Hair follicle dermal papilla cell (primary cell): ENCODE measurements at places on chromosomes 3 and 15. TPM values are rescaled to one million over a fixed set of nuclear protein-coding genes. Genes with fewer than 3 reads are reported as not detected.

Gene GPR171
- total RNA-seq = not detected in 2 replicates

Gene DLEC1
- total RNA-seq = under 0.01 and 0.16 TPM in 2 replicates

Gene UTS2B
- 0.36 and 1.3 TPM in 2 replicates for total RNA-seq

Gene PIERCE2
- total RNA-seq = 1.6 and 4.1 TPM in 2 replicates

Gene AQP9
- total RNA-seq = 2.8 and 3.6 TPM in 2 replicates

Gene CYP8B1
- not detected in 2 replicates for total RNA-seq

Gene POLQ
- total RNA-seq = 0.85 and 1.3 TPM in 2 replicates

Gene TRIM59
- 37.0 and 42.7 TPM in 2 replicates for total RNA-seq

Gene TBC1D21
- total RNA-seq = not detected in 2 replicates

Gene RTP3
- not detected in 2 replicates for total RNA-seq

Gene GNAI2
- 387 and 426 TPM in 2 replicates for total RNA-seq

Gene ACSBG1
- not detected in 2 replicates for total RNA-seq

Gene ANO10
- 48.5 and 48.7 TPM in 2 replicates for total RNA-seq

Gene SLC22A13
- total RNA-seq = 0.24 and 0.97 TPM in 2 replicates

Gene COL6A5
- under 0.01 and 0.97 TPM in 2 replicates for total RNA-seq

Gene MOBP
- not detected in 2 replicates for total RNA-seq

Gene EPHB3
- 13.6 and 21.4 TPM in 2 replicates for total RNA-seq

Gene IL5RA
- total RNA-seq = not detected in 2 replicates

Gene GLDN
- total RNA-seq = 9.4 and 18.3 TPM in 2 replicates

Gene SHC4
- total RNA-seq = 0.49 and 0.61 TPM in 2 replicates

Gene KLF15
- 0.49 and 1.1 TPM in 2 replicates for total RNA-seq

Gene XCR1
- not detected in 2 replicates for total RNA-seq

Gene ZNF80
- total RNA-seq = not detected in 2 replicates

Gene WDR82
- 57.6 and 73.3 TPM in 2 replicates for total RNA-seq

Gene STX19
- total RNA-seq = 0.16 TPM in 1 of 2 replicates, not detected in the other

Gene MESP2
- 0.12 and 0.32 TPM in 2 replicates for total RNA-seq

Gene ZNF662
- 4.3 and 6.7 TPM in 2 replicates for total RNA-seq

Gene SPATA12
- total RNA-seq = not detected in 2 replicates

Gene ADAM10
- 139 and 144 TPM in 2 replicates for total RNA-seq

Gene SEC62
- 36.4 and 41.4 TPM in 2 replicates for total RNA-seq

Gene THPO
- total RNA-seq = 0.12 TPM in 1 of 2 replicates, not detected in the other

Gene NMB
- total RNA-seq = 2.4 and 2.8 TPM in 2 replicates

Gene FAM240A
- not detected in 2 replicates for total RNA-seq

Gene CYP1A1
- 0.12 and 0.49 TPM in 2 replicates for total RNA-seq

Gene C2CD4A
- total RNA-seq = not detected in 2 replicates

Gene CPN2
- total RNA-seq = under 0.01 TPM in 1 of 2 replicates, not detected in the other

Gene CIP2A
- 8.4 and 8.6 TPM in 2 replicates for total RNA-seq

Gene SNURF
- total RNA-seq = 9.5 and 9.9 TPM in 2 replicates

Gene GOLGA8K
- total RNA-seq = 0.32 TPM in 1 of 2 replicates, not detected in the other

Gene TIGIT
- total RNA-seq = not detected in 2 replicates

Gene DHFR2
- total RNA-seq = 5.0 and 6.3 TPM in 2 replicates

Gene ALDH1A3
- total RNA-seq = 302 and 555 TPM in 2 replicates

Gene IGF1R
- total RNA-seq = 35.3 and 38.9 TPM in 2 replicates

Gene PHLDB2
- total RNA-seq = 49.7 and 52.6 TPM in 2 replicates

Gene DNAH12
- under 0.01 and 0.12 TPM in 2 replicates for total RNA-seq

Gene ZNF385D
- 1.2 and 1.6 TPM in 2 replicates for total RNA-seq

Gene PTPRG
- 128 and 167 TPM in 2 replicates for total RNA-seq

Gene MINAR1
- total RNA-seq = 7.1 and 7.2 TPM in 2 replicates

Gene HIGD2B
- total RNA-seq = not detected in 2 replicates

Gene ATP13A4
- not detected in 2 replicates for total RNA-seq

Gene CHRM5
- total RNA-seq = under 0.01 TPM in 1 of 2 replicates, not detected in the other

Gene GPR27
- 0.12 and 0.65 TPM in 2 replicates for total RNA-seq

Gene SCN11A
- under 0.01 TPM in 2 replicates for total RNA-seq

Gene OIP5
- total RNA-seq = 0.36 and 0.65 TPM in 2 replicates

Gene DUOX1
- 0.85 and 1.5 TPM in 2 replicates for total RNA-seq

Gene SLC2A2
- total RNA-seq = under 0.01 TPM in 1 of 2 replicates, not detected in the other

Gene CCR8
- total RNA-seq = not detected in 2 replicates

Gene RAD51
- 1.1 and 1.8 TPM in 2 replicates for total RNA-seq
